Thymus (tissue), 14 donors: ENCODE measurements at places on chromosomes 3 and 15.

GRCh38 chr15:87707566-87708130, 548.9 kb downstream of the NTRK3 start:
- H3K27me3 ChIP-seq: no peaks in the 10 kb centered on the region
- no peak for DNase-seq
- H3K4me1 ChIP-seq: no peaks in the 10 kb centered on the region
- H3K36me3 ChIP-seq: no peaks in the 10 kb centered on the region
- no peak overlapping the region for H3K4me3 ChIP-seq
- no peak overlapping the region for H3K27ac ChIP-seq

GRCh38 chr15:39731266-39731665, 51.4 kb downstream of the FSIP1 start:
- H3K4me3 ChIP-seq: no peak overlapping the region
- no peak overlapping the region for H3K27ac ChIP-seq
- DNase-seq: no peak
- no peaks in the 10 kb centered on the region for H3K36me3 ChIP-seq
- H3K4me1 ChIP-seq: no peaks in the 10 kb centered on the region

- peaks cover 5% of the 10 kb centered on the region for H3K36me3 ChIP-seq
- no peaks in the 10 kb centered on the region for H3K4me1 ChIP-seq
- no peaks in the 10 kb centered on the region for H3K27me3 ChIP-seq
- no peak overlapping the region for H3K27ac ChIP-seq
- DNase-seq: no peak
- no peak overlapping the region for H3K4me3 ChIP-seq
Observed at GRCh38 chr3:196298521-196298920, 11.0 kb upstream of the PCYT1A start.

DNA sequence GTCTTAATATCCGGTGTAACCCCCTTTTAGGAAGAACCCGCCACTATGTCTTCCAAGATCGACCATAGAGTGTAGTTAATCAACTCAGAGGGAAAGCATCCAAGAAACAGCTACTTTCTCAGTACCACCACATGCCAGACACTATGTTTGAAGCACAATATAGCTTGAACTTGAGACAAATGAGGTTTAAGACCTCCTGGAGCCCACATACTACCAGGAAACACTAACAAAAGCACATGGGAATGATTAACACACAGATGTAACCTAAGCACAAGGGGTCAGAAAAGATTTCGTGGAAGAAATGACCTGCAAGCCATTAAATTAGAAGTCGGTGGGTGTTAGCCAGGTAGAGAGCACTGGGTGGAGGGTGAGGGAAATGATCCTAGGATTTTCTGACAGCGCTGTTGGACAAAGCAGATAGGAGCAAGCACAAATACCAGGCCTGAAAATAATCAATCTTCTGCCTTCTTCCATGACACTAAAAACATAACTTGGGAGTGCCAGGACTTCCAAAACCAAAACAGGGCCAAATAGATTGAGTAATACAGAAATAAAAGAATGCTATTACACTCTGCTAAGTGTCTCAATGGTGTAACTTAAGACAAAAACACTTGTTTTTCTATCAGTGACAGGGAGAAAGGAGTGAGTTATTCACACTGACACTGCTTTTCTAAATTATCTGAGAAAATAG, 213.7 kb downstream of the FOXP1 start:
- H3K27ac ChIP-seq: peak overlapping the region; percentile 37
- H3K36me3 ChIP-seq: no peaks in the 10 kb centered on the region
- DNase-seq: no peak
- peaks cover 42% of the 10 kb centered on the region for H3K4me1 ChIP-seq

GRCh38 chr3:141844108-141844507, 32.3 kb upstream of the ATP1B3 start:
- H3K27me3 ChIP-seq: no peaks in the 10 kb centered on the region
- H3K36me3 ChIP-seq: no peaks in the 10 kb centered on the region
- no peaks in the 10 kb centered on the region for H3K4me1 ChIP-seq
- no peak overlapping the region for H3K27ac ChIP-seq

DNA sequence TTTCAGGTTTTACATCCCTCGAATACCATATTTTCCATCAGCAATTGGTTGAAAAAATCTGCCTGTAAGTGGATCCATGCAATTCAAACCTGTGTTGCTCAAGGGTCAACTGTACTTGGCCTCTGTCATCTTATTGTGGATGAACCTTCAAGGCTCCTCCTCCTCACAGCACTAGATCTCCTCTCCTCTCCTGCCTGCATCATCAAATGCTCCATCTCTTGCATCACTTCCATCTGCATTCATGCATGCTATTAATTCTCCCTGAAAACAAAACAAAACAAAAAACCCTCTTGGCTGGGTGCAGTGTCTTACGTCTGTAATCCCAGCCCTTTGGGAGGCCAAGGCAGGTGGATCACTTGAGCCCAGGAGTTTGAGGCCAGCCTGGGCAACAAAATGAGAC, 10.1 kb downstream of the BCL2L10 start:
- no peak for DNase-seq
- H3K36me3 ChIP-seq: no peaks in the 10 kb centered on the region
- no peak overlapping the region for H3K4me3 ChIP-seq
- no peaks in the 10 kb centered on the region for H3K27me3 ChIP-seq

- H3K4me1 ChIP-seq: no peaks in the 10 kb centered on the region
- H3K27me3 ChIP-seq: no peaks in the 10 kb centered on the region
- H3K27ac ChIP-seq: no peak overlapping the region
- no peaks in the 10 kb centered on the region for H3K36me3 ChIP-seq
Observed at GRCh38 chr15:101313041-101313761, 18.2 kb upstream of the SNRPA1 start.

GRCh38 chr3:146133441-146133840, 27.5 kb downstream of the PLOD2 start:
- no peak overlapping the region for H3K4me3 ChIP-seq
- DNase-seq: no peak
- H3K4me1 ChIP-seq: no peaks in the 10 kb centered on the region
- H3K27ac ChIP-seq: no peak overlapping the region
- no peaks in the 10 kb centered on the region for H3K36me3 ChIP-seq
- no peaks in the 10 kb centered on the region for H3K27me3 ChIP-seq
